MM.1S (cell line): ENCODE measurements at places on chromosomes 12 and 14.

- DNase-seq, result no peak
Measured at GRCh38 chr12:12238605-12239004, 28.2 kb downstream of the LRP6 start.

- DNase-seq, result peak; percentile 58
Measured at GRCh38 chr12:68792952-68793351, 15.0 kb upstream of the MDM2 start.

- no peak for DNase-seq
Measured at GRCh38 chr14:79721399-79722084, 489.8 kb downstream of the DIO2 start.

- no peak for DNase-seq
Measured at GRCh38 chr12:14396071-14396470, 30.6 kb downstream of the ATF7IP start.

DNA sequence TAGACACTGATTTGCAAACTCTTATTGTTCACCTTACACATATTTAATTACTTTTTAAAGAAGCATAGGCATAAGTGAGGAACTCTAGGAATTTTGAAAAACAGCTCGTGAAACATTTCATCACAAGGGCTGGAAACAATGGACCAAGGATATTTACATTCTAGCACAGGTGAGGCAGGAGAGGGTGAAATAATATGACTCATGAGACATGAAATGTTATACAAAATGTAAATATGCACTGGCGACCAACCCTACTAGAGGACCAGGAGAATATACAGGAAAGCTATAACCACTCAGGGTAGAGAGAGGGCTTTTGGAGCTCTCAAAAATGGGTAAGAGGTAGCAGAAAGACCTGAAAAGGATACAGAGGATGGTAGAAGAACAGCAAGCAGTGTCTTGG lies 115.3 kb downstream of the PTGER2 start:
- DNase-seq, result no peak
